Stomach (tissue), 19 donors: ENCODE measurements at places on chromosomes 7 and 10. TPM values are rescaled to one million over a fixed set of nuclear protein-coding genes. Genes with fewer than 3 reads are reported as not detected.

Gene C7orf33
- not detected for total RNA-seq

Gene EGFR
- 33.5 TPM for total RNA-seq

Gene TACC2
- total RNA-seq = 56.6 TPM

- H3K36me3 ChIP-seq = no peaks in the 10 kb centered on the region
- DNase-seq = no peak
- H3K4me1 ChIP-seq = no peaks in the 10 kb centered on the region
- H3K27me3 ChIP-seq = no peaks in the 10 kb centered on the region
Observed at GRCh38 chr7:53358269-53358668, 322.8 kb downstream of the POM121L12 start.

GRCh38 chr10:110415809-110416208 is 81.9 kb upstream of the DUSP5 start:
- peak overlapping the region; percentile 64 for H3K27ac ChIP-seq
- H3K4me1 ChIP-seq = peaks cover 2% of the 10 kb centered on the region
- H3K36me3 ChIP-seq = no peaks in the 10 kb centered on the region
- DNase-seq = no peak
- H3K4me3 ChIP-seq = no peak overlapping the region
- H3K27me3 ChIP-seq = no peaks in the 10 kb centered on the region

DNA sequence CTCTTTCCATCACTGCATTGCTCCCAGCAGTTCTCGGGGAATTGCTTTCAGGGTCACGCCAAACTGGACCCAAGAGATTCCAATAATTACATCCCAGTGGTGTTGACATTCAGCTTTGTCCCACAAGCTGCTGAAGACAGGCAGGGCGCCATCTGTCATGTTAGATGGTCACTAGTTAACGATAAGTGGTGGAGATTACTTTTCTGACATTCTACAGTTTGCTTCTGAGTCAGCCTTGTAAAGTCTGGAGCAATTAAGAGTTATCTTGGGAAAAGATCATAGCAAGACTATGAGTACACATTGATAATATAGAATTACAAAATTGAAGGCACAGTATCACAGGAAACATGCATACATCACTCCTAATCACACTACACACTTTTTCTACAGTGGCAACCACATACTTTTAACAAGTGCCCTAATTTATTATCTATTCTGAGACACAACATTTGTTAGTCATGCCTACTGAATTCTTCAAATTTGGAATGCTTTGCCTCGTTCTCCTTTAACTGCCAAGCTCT is 41.9 kb downstream of the SEMA3C start:
- H3K36me3 ChIP-seq = no peaks in the 10 kb centered on the region
- DNase-seq = no peak
- no peak overlapping the region for H3K27ac ChIP-seq
- H3K4me1 ChIP-seq = no peaks in the 10 kb centered on the region
- no peak overlapping the region for H3K4me3 ChIP-seq

DNA sequence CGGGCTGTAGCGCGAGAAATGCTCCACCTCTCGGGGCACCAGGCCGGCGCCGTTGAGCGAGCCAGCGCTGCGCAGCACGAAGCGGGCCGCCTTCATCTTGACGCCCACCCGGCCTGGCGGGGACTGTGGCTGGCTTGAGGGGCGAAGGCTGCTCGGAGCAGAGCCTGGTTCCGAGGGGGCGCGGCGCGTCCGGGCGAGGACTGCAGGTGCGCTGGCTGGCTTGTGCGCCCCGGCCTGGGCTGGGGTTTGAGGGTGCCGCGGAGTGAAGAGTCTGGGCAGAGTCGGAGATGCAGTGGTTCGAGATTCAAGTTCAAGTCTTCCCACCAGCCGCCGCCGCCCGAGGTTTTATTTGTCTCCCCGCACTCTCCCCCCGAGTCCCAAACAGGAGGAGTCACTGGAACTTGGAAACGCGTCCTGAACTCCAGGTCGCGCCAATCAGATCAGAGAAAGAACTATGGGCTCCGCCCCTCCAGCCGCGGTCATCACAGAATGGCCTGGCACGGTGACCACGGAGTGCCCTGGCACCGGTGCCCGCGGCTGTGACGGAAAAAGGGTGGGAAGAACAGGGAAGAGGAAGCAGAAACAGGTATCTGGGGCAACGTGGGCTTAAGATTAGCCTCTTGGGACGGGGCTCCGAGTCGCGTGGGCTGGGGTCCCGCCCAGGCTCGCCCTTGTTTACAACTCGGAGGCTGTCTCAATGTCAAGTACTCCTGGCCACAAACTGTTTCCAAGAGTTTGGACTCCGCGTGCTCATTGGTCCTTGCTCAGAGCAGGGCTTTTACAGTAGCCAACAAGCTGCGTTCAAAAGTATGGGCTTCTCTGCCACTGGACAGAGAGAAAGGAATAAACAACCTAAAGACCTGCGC is at the start of gene PDK4:
PDK4 (minus strand) TSS at position 319 of the 866 bp plus-strand sequence; CDS start at position 96, 223 bp downstream.
- H3K4me1 ChIP-seq = peaks cover 12% of the 10 kb centered on the region
- no peaks in the 10 kb centered on the region for H3K27me3 ChIP-seq
- DNase-seq = peak; percentile 94
- H3K4me3 ChIP-seq = peak within 1 kb of the TSS; percentile 71
- peak within 1 kb of the TSS; percentile 97 for H3K27ac ChIP-seq
- peaks cover 38% of the 10 kb centered on the region for H3K36me3 ChIP-seq

DNA sequence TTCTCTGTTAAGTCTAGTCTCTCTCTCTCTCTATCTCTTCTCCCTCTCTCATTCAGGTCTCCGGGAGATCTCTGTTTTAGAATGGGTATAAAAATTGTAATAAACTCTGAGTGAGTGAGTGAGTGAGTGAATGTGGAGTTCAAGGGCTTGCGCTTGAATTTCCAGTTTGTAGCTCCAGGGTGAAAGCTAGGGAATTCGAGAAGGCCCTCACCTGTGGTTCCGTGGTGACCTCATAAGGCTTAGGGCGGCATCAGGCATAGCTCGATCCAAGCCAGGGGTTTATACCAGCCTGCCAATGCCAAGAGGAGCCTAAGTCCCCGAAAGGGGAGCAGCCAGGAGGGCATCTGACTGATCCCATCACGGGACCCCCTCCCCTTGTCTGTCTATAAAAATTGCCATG is 456 bp downstream of the AKR1B15 start:
- no peaks in the 10 kb centered on the region for H3K27me3 ChIP-seq
- H3K4me3 ChIP-seq = no peak overlapping the region
- peak overlapping the region; percentile 4 for H3K27ac ChIP-seq
- no peaks in the 10 kb centered on the region for H3K4me1 ChIP-seq

- no peak for DNase-seq
- no peaks in the 10 kb centered on the region for H3K36me3 ChIP-seq
- H3K4me3 ChIP-seq = no peak overlapping the region
- peak overlapping the region; percentile 29 for H3K27ac ChIP-seq
Observed at GRCh38 chr7:15462721-15463389, 99.0 kb downstream of the AGMO start.

DNA sequence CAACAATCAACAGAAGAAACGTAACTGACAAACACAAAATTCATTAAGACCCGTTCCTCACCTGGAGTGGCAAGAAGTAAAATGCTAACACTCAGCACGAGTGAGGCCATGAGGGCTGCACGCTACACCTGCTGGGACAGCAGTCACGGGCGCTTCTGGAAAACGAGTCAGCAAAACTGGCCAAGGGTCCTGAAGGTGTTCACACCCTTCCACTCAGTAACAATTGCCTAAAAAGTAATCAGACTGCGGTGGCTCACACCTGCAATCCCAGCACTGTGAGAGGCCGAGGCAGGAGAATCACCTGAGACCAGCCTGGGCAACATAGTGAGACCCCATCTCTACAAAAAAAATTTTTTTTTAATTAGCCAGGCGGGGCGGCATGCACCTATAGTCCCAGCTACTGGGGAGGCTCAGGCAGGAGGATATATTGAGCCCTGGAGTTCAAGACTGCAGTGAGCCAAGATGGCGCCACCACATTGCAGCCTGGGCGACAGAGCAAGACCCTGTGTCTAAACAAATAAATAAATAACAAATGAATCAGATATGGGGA is 199.1 kb downstream of the MAD1L1 start:
- H3K36me3 ChIP-seq = no peaks in the 10 kb centered on the region
- no peak overlapping the region for H3K27ac ChIP-seq
- H3K27me3 ChIP-seq = no peaks in the 10 kb centered on the region
- no peak overlapping the region for H3K4me3 ChIP-seq

GRCh38 chr7:130069179-130069977 is 956 bp upstream of the KLHDC10 start:
- H3K27ac ChIP-seq = peak overlapping the region; percentile 91
- H3K36me3 ChIP-seq = no peaks in the 10 kb centered on the region
- peak overlapping the region; percentile 99 for H3K4me3 ChIP-seq
- H3K4me1 ChIP-seq = peaks cover 42% of the 10 kb centered on the region

DNA sequence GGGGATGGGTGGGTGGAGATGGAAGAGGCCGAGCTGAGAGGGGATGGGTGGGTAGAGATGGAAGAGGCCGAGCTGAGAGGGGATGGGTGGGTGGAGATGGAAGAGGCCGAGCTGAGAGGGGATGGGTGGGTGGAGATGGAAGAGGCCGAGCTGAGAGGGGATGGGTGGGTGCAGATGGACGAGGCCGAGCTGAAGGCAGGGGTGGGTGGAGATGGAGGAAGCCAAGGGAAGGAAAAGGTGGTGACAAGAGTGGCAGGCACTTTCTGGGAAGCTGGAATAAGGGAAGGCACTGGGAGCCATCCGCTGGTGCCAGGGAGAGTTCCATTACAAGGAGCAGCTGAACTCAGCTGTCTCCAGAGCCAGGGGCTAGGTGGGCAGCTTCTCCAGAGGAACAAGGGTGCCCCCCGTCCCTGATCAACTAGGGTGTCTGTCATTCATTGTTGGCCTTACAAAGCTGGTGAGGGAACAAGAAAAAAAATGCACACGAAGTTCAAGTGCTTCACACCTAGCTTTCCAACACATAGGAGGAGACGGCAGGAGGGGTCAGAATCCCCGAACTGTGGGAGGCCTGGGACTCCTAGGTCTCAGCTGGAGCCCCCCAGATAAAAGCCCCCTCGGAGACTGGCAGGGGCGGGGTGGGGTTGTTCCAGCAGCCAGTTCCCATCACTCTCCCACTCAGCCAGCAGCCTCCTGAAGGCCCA is 62.4 kb downstream of the PROSER2 start:
- H3K27ac ChIP-seq = no peak overlapping the region
- DNase-seq = no peak
- no peaks in the 10 kb centered on the region for H3K27me3 ChIP-seq
- H3K4me1 ChIP-seq = no peaks in the 10 kb centered on the region

GRCh38 chr7:156865493-156865892 is 27.5 kb downstream of the LMBR1 start:
- no peaks in the 10 kb centered on the region for H3K4me1 ChIP-seq
- DNase-seq = no peak
- H3K27ac ChIP-seq = no peak overlapping the region
- no peaks in the 10 kb centered on the region for H3K27me3 ChIP-seq
- peaks cover 24% of the 10 kb centered on the region for H3K36me3 ChIP-seq

DNA sequence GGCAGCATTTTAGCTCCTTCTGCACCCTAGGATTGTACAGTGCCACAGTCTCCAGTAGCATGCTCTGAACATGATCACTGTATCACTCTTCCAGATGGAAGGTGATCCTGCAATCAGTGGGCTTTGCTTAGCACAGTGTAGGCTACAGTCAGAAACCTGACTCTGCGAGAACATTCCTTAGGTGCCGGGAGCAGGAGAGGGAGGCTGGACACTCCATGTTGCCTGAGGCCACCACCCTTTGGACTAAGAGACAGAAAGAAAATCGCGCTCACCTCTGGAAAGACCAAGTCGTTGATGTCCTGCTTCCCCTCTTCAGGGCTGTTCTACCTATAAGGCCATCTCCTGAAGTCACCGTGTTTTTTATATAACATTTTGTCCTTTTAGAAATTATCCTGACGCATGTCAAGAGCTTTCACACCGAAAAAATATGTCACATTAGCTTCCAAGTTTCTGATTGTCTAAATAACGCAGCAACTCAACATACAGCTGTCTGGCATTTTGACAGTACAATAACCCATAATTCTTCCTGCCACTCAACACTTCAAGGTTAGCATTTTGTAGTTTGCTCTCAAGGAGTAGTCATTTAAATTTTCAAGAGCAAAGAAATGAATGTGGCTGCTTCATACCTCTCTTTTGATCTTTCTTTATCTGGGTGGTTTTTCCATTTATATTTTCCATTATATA is 563.1 kb downstream of the LRMDA start:
- no peak overlapping the region for H3K27ac ChIP-seq
- DNase-seq = no peak
- H3K27me3 ChIP-seq = no peaks in the 10 kb centered on the region
- H3K4me1 ChIP-seq = no peaks in the 10 kb centered on the region

DNA sequence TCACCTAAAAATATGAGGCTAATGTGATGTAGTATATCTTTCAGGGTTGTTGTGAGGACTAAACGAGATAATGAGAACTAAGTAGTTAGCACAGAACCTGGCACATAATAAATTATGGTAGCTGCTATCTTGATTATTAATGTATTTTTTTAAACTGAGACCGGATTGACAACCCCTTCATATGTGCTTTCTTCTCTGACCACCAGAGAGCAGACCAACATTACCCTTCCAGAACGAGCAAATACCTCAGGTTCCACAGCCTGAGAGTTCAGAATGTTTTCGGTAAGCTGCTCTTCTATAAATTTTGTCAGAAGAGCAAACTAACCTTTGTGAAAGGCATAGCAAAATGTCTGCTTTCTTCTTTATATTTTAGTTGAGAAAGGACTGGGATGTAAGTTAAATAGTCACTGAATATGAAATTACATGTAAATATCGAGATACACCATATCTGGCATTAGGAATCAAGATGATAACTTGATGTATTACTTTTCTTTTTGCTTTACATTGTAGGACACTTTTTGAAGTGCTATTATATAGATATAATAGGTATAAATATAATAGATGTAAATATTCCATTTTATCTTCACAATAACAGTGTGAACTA is 13.6 kb upstream of the BPGM start:
- DNase-seq = peak; percentile 69
- no peaks in the 10 kb centered on the region for H3K36me3 ChIP-seq
- H3K27me3 ChIP-seq = no peaks in the 10 kb centered on the region
- H3K4me1 ChIP-seq = peaks cover 5% of the 10 kb centered on the region
- H3K27ac ChIP-seq = no peak overlapping the region
- no peak overlapping the region for H3K4me3 ChIP-seq

GRCh38 chr10:3882855-3883254 is 97.8 kb upstream of the KLF6 start:
- peaks cover 18% of the 10 kb centered on the region for H3K4me1 ChIP-seq
- H3K36me3 ChIP-seq = no peaks in the 10 kb centered on the region
- DNase-seq = no peak
- no peak overlapping the region for H3K4me3 ChIP-seq

- peak; percentile 39 for DNase-seq
- no peaks in the 10 kb centered on the region for H3K36me3 ChIP-seq
- H3K27me3 ChIP-seq = no peaks in the 10 kb centered on the region
- H3K4me3 ChIP-seq = no peak overlapping the region
Observed at GRCh38 chr7:30276203-30276900, 8.0 kb upstream of the ZNRF2 start.

GRCh38 chr7:115252461-115252860 is 330.6 kb downstream of the MDFIC start:
- H3K36me3 ChIP-seq = no peaks in the 10 kb centered on the region
- no peaks in the 10 kb centered on the region for H3K27me3 ChIP-seq
- no peaks in the 10 kb centered on the region for H3K4me1 ChIP-seq
- no peak for DNase-seq
- no peak overlapping the region for H3K4me3 ChIP-seq
- H3K27ac ChIP-seq = no peak overlapping the region
